ENCODE measurements at places on chromosomes 12 and 14.
A peak's percentile ranks its signal among the peaks of the same experiment; 100 is the strongest.

GRCh38 chr14:92960706-92961566 is 38.0 kb downstream of the CHGA start:
- DNase-seq, result no peak

DNA sequence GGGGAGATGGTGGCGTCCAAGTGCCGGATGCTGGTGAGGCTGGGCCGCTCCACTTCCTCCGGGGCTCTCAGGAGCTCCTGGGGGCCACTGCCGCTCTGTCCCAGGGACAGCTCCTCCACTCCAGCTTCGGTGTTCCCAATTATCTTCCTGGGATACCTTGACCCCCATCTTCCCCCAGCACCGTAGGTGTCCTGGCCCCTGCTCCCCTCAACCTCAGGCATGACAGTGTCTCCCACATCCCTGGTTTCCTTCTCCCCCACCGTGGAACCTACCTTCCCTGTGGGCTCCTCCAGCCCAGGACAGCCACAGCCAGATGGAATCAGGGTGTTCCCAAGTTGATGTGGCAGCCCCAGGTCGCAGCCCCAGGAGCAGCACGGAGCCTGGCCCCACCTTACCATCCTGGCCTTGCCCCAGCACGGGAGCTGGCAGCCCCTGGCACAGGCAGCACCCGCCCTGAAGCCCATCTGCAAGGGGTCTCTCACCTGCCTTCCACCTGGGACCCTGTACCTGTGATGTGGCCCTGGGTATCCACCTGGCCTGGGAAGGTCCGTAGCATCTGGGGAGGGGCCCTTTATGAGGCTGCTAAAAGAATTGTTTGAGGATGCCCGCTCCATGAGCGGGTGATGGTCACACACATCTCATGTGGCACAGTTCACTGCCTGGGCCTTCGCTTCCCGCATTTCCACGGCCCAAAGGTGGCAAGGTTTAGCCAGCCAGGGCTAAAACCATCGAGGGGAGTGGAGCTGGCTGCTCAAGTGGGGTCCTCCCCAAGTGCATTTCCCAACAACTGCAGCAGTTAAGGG is 4.1 kb downstream of the TMEM121 start:
- no peak for DNase-seq

GRCh38 chr12:108317308-108318234 is 21.5 kb downstream of the CMKLR1 start:
- no peak for DNase-seq

DNA sequence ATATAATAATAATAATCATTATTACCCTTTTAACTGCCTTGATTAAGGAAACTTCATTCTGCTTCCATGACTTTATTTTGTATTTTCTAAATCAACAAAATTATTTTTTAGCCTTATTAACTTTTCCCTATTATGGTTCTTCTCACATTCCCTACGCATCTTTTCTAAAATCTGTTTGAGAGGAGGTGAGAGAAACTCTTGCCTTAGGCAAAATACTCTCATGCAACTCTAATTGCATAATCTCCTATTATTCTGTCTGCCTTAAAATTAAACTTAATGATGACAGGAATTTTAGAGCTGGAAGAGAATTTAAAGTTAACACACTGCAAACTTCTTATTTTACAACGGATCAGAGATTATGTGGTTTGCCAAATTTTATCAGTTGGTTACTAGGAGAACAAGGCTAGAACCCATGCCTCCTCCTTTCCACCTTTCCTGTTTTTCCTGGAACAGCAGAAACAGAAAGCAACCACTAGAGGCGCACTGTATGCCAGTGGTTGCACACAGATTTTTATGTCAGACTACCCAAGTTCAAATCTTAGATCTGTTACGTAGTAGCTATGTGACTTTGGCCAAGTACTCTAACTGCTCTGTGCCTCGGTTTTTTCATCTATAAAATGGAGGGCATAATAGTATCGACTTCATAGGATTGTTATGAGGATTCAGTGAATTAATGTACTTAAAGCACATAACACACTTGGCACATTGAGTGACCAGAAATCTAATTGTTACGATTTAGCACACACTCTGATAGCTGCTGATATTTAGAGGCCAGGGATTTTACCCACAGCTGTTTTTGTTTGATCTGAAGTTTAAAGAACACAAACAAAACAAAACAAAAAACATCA is 4.3 kb upstream of the BRMS1L start:
- DNase-seq, result peak; percentile 38

DNA sequence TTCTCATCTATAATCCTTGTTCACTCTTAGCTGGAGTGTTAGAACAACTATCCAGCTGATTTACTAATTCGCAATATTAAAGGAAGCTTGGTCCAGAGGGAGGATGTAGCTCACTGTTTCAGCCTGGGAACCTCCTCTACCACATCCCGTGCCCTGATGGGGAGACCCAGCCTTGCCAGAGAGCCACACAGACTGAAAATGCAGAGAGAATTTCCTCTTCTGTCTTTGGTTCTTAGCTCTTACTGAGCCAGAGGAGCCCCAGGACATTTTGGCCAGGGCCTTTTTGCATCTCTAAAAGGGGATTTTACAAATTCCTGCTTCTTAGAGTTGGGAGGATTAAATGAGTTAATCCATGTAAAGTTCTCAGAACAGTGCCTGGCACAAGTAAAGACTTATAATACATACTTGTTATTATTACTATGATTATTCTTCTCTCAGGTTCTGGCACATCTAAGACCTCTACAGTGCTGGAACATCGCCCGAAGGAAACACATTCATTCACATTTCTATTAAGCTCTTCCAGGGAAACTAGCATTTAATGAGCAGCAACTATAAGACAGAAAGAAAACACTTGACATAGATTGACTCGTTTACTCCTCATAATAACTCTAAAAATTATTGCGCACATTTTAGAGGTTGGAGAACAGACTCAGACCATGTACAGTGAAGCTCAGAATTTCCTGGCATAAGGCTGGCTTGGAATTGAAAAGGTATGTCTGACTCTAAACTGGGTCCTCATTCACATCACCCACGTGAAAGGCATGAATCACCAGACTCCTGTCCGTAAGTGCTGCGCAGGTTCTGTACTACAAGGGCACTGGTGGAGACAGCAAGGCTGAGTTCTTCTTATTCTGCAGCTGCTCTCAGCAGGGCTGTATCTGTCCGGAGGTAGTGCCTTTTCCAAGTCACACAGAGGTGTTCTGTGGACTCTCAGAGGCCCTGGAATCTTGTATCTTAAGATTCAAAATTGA is 27.8 kb upstream of the AEBP2 start:
- no peak for DNase-seq

GRCh38 chr12:48221645-48222044 is 18.6 kb upstream of the OR10AD1 start:
- no peak for DNase-seq

- DNase-seq, result no peak
Observed at GRCh38 chr12:99529966-99530365, 117.6 kb upstream of the GARIN6 start.

Measured in HL-60 (cell line).